ENCODE measurements at places on chromosomes 4 and X. TPM values are rescaled to one million over a fixed set of nuclear protein-coding genes. Genes with fewer than 3 reads are reported as not detected.

APLN gene
- 0.11 TPM for total RNA-seq

UTP3 gene
- 12.4 TPM for total RNA-seq

ADRA2C gene
- total RNA-seq = 0.39 TPM

FRG1 gene
- total RNA-seq = 27.5 TPM

PDCL2 gene
- not detected for total RNA-seq

ALB gene
- total RNA-seq = not detected

MAMLD1 gene
- total RNA-seq = 0.11 TPM

C4orf51 gene
- total RNA-seq = not detected

NRK gene
- 6.1 TPM for total RNA-seq

CHRDL1 gene
- not detected for total RNA-seq

TNIP3 gene
- total RNA-seq = not detected

FAM120C gene
- 9.3 TPM for total RNA-seq

TMEM47 gene
- 4.3 TPM for total RNA-seq

SYP gene
- total RNA-seq = not detected

CNOT6L gene
- total RNA-seq = 17.3 TPM

LRIT3 gene
- not detected for total RNA-seq

TLR7 gene
- under 0.01 TPM for total RNA-seq

HERC5 gene
- 0.33 TPM for total RNA-seq

IL2 gene
- total RNA-seq = not detected

ELOVL6 gene
- 22.9 TPM for total RNA-seq

CCDC110 gene
- total RNA-seq = 0.39 TPM

GABRB1 gene
- total RNA-seq = under 0.01 TPM

GALNTL6 gene
- 1.2 TPM for total RNA-seq

FOXO4 gene
- 18.7 TPM for total RNA-seq

PCDH18 gene
- 0.87 TPM for total RNA-seq

NAP1L2 gene
- total RNA-seq = not detected
